GM23338 (cell line): ENCODE measurements at places on chromosomes 2 and 18.

GRCh38 chr18:63040788-63041410 lies 278.7 kb downstream of the BCL2 start:
- no peak for DNase-seq

- no peak for DNase-seq
These were observed 464.7 kb downstream of the MEIS1 start for GRCh38 chr2:66899648-66900047.

- peak; percentile 70 for DNase-seq
These were observed 70.6 kb downstream of the B3GNT2 start for GRCh38 chr2:62266433-62267038.

- no peak for DNase-seq
These were observed 2114.1 kb upstream of the PIK3C3 start for GRCh38 chr18:39840856-39841481.

DNA sequence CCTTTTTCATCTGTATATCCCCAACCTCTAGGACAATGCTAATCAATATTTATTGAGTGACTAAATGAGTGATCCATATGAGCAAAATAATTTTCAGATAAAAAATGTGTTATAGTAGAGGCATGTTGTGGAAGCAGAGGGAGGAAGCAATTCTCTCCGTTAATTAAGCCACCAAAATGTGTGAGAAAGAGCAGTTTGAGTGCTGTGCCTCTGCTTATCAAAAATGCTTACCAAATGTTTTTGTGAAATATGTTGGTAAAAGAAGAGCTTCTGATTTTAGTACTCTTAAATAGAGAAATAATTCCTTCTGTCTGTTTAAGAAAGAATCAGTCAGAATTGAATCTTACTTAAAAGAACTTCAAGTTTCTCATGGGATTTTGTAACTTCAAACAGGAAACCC lies 90.3 kb downstream of the DTNA start:
- no peak for DNase-seq

DNA sequence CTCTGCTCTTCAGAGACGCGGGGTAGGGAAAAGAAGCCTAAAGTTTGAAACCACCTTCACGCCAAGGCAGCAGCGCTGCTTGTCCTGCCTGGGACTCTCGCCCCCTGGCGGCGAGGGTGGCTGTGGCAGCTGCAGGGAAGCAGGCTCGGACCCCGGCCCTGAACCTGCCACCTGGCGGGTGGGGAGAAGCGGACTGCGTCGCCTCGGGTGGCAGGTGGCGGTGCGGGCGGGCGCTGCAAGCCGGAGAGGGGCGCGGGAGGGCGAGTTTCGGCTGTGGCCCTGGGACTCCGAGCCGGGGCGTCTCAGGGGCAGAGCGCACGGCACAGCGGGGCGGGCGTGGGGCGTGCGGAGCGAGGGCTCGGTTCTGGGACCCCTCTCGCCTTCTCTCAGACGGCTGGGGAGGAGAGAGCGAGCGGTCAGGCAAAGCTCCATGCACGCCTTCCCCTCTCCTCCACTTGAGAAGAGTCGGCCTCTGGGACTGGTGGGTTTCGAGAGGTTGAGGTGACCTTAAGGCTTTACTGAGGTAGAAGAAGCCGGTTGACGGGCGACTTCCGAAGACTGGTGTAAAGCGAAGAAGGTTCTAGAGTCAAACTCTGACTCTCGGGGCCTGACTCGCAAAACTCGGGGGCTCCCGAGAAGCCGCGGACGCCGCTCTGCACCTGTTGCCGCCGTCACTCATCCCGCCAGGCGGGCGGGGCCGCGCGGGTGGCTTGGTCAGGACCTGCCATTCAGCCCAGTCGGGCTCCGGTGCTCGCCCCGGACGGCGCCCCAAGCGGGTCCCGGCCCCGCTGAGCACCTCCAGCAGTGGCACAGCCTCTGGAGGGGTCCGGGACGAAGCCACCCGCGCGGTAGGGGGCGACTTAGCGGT lies 1.1 kb upstream of the BOLL start:
- peak; percentile 94 for DNase-seq

- DNase-seq: no peak
These were observed 52.3 kb downstream of the B3GNT2 start for GRCh38 chr2:62248226-62248625.

- DNase-seq: no peak
These were observed 39.7 kb upstream of the EPAS1 start for GRCh38 chr2:46257476-46257875.

DNA sequence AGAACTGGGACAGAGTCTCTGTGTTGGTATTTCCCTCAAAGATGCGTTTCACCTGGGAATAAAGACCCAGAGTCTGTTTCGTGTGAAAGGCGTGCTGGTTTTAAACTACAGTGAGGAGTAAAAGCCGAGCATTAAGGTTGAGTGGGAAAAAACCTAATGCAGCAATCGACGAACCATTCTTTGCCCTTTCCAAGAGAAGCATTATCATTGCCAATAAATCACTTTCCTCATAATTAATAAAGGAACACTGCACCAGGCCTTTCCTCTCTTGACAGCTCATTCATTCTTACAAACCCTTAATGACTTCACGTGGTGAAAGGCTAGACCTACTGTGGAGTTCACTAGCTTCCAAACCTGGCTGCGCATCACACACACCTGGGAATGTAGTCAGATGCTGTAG lies 896 bp upstream of the SLC8A1 start:
- DNase-seq: peak; percentile 37

DNA sequence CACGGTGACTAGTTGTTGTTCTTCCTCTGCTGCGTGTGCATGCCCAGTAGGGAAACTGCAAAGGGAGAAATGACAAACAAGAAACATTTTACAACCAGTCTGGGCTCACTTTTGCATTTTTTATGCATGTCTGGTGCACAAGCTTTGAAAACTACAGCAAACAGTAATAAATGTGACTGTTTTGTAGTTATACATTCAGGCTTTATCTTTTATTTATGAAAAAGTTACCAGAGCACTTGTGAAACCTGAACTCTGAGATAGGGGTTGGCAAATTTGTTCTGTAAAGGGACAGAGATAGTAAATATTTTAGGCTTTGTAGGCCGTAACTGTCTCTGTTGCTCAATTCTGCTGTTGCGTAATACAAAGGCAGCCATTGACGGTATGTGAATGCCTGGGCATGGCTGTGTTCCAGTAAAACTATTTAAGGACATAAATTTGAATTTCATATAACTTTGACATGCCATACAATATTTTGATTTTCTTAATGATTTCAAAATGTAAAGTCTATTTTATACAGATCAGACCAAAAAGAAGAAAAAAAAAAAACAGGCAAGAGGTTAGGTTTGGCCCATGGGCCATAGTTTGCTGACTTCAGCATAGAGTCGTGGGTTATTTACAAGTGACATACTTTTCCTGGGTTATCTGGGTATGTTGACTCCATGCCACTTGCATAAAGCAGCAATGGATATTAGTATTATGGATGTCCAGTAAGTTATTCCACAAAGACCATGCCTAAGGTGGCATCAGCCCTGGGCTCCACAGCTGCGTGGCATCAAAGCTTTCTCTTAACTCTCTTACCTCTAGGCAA lies 53.6 kb upstream of the EML6 start:
- DNase-seq: no peak

- peak; percentile 79 for DNase-seq
These were observed 533.1 kb upstream of the CHAC2 start for GRCh38 chr2:53234548-53234903.

GRCh38 chr2:142140434-142140845 lies 9.6 kb upstream of the LRP1B start:
- DNase-seq: peak; percentile 72

- no peak for DNase-seq
These were observed 9.8 kb downstream of the NRP2 start for GRCh38 chr2:205692104-205692503.

- no peak for DNase-seq
These were observed 21.7 kb downstream of the AKAIN1 start for GRCh38 chr18:5175378-5175777.

DNA sequence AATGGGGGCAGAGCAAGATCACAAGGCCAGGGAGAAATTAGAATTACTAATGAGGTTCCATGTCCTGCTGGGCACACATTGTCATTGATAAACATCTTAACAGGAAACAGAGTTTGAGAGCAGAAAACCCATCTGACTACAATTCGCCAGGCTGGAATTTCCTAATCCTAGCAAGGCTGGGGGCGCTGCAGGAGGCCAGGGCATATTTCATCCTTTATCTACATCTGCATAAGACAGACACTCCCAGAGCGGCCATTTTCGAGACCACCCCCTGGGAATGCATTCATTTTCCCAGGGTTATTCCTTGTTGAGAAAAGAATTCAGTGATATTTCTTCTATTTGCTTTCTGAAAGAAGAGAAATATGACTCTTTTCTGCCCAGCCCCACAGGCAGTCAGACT lies 152.7 kb downstream of the SUCLG1 start:
- peak; percentile 42 for DNase-seq

DNA sequence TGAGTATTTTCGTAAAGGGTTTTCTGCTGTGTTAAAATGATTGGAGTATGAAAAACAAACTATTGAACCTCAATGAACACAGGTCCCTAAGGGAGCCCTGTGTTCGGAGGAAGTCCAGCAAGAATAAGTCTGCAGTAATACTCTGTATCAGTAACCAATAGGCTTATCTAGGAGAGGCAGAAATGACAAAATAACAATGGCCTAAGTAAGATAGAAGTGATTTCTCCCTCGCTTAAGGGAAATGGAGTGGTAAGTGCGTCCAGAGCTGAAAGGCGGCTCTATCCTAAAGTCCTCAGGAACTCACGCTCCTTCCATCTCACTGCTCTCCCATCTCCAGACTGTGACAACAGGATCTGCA lies 29.3 kb upstream of the MFSD6 start:
- no peak for DNase-seq

- no peak for DNase-seq
These were observed 396.8 kb upstream of the CELF4 start for GRCh38 chr18:37962316-37962966.

GRCh38 chr2:69292256-69292655 lies 94.8 kb downstream of the GFPT1 start:
- DNase-seq: no peak

- DNase-seq: no peak
These were observed 23.2 kb downstream of the GPR39 start for GRCh38 chr2:132439703-132440398.

DNA sequence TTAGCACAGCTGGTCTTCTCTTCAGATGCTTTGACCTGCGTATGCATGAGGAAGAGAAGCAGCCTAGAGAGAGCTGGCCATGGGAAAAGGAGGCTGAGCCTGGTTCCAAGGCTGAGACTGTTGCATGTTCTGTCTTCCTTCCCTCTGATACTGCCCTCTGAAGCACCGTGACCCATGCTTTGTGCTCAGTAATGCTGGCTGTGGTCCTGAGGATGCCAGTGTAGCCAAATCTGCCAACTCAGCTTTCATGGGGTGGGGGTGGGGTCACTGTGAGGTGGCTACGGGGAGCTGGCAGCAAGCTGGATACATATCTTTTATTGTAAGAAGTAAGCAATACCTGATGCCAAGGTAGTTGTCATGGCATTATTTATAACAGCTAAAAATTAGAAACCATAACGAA lies 41.5 kb downstream of the EPAS1 start:
- no peak for DNase-seq

GRCh38 chr18:9661564-9661963 lies 46.5 kb upstream of the RAB31 start:
- peak; percentile 45 for DNase-seq

DNA sequence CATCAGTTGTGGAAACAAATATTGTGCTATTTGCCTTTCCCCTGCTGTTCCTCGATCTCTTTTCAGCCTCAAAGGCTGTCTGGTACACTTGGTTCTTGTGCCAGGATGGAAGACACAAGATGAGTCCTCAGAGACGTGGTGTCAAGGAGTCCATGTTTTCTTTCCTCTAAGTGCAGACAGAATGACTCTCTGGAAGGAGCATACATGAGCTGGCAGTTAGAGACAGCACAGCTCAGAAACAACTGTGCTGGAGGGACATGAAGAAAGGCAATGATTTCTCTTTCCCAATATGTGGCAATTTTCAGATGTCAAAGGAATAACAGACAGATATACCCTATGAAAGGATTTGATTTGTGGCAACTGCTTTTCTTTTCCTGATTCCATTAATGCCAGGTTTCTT lies 162.2 kb downstream of the AFF3 start:
- no peak for DNase-seq

- DNase-seq: no peak
These were observed 59.0 kb upstream of the KLHL14 start for GRCh38 chr18:32831781-32832180.
